ENCODE measurements at places on chromosomes 16 and 17.

- no peak for DNase-seq
These were observed 72.1 kb downstream of the RPTOR start for GRCh38 chr17:80616705-80617104.

- no peak for DNase-seq
These were observed 8.9 kb downstream of the CALB2 start for GRCh38 chr16:71367241-71367976.

GRCh38 chr16:29893553-29893952 lies 5.8 kb downstream of the SEZ6L2 start:
- DNase-seq = no peak

DNA sequence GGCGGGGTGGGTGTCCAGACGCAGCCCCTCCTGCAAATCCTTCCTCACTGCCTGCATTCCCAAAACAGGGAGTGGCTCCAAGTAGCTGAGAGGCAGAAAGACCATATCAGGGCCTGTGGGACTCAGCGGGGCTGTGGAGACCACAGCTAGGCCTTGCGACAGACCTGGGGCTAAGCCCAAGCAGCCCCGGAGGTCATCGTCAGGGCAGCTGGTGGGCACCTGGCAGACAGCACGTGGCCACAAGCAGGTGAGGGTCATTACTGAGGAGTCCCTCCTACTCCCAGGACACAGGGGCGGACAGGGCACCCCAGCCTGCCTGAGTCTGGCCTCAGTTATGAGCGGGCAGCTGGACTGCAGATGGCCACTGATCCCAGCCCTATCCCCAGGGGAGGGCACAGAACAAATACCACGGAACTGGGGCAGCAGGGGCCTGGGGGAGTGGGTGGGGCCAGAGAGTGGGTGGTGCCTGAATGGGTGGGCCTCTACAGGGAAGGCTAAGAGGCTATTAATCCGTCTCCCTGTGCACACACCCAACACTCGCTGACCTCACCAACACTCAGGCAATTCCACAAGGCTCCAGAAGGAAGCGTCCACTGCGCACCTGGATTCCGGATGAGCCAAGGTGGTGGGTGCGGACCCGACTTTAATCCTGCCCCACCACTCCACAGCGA lies 8.5 kb downstream of the HS3ST6 start:
- DNase-seq = no peak

All from GM04503 (cell line).